Posterior cingulate gyrus (tissue), 11 donors: ENCODE measurements at places on chromosomes 3 and 15.

- DNase-seq = peak; percentile 69
Measured at GRCh38 chr3:184334470-184335158, 2.8 kb upstream of the FAM131A start.

DNA sequence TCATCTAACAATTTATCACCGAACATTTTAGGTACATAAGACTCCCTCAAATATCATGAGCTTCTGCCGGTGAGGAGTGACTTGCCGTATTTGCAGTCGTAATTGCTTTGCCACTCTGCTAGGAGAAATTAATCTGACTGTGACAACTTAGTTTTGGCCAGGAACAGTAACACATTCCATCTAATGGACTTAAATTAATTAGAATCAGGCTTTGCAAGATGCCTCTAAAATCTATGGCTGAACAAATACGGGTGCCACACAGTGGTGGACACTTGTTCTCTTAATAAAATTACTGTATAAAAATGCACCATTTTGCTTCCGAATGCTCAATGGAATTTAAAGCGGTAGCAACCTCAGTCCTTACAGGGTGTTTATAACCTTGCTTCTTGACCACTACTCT is 27.6 kb upstream of the BDH1 start:
- DNase-seq = no peak

- no peak for DNase-seq
Measured at GRCh38 chr3:192273697-192274010, 453.7 kb downstream of the FGF12 start.

- no peak for DNase-seq
Measured at GRCh38 chr15:92914768-92915221, 14.7 kb downstream of the CHD2 start.

GRCh38 chr3:187211532-187212195 is 14.4 kb downstream of the RTP1 start:
- no peak for DNase-seq

DNA sequence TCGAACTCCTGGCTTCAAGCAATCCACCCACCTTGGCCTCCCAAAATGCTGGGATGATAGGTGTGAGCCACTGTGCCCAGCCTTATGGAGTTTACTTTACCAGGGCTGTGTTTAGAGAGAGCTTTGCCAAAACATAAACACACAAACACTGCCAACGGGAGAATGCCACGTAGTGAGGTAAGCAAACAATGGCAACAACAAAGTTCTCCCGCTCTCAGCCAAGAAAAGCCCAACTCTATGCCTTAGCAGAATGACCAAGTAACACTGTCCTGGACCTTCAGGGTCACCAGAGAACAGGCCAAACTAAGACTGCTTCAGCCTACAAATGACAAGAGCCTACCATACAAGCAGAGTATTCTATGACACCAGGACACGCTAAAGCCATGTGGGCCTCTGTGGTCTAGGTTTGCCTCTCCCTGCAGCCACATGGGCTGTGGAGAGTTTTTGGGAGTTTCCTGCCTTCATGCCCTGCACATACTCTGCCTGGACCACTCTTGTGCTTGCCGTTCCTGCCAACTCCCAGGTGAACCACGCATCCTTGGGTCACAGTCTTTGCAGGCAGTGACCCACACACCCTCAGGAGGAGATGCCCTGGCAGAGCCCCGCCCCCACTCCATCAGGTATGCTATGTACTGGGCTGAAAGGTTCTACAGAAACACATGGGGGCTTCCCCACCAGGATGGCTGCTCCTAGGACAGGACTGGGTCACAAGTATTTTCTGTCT is 21.6 kb upstream of the CNBP start:
- no peak for DNase-seq

GRCh38 chr3:126277629-126278378 is 79.4 kb downstream of the KLF15 start:
- DNase-seq = no peak

- no peak for DNase-seq
Measured at GRCh38 chr3:176814285-176814684, 383.0 kb downstream of the TBL1XR1 start.
